ENCODE measurements at places on chromosomes 2 and 18.

- DNase-seq, result no peak
These were observed 54.7 kb downstream of the E2F6 start for GRCh38 chr2:11411244-11411643.

DNA sequence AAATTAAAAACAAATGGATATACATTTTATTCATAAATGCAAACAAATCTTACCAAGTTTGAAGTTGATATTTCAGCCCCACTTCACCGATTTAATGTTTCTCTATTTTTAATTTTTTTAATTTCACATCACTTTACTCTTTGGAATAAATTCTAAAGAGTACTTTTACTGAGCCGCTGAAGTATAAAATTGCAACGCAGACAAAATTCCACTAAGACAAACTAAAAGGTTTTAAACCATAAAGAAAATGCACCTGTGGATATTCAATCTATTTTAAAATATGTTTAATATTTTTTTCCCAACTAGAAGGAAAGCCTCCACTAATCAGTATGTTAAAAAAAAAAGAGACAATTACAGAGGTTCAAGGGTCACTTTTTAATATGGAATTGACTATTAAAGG, 1073.9 kb upstream of the CRIM1 start:
- DNase-seq, result no peak

GRCh38 chr2:112183327-112184025, 45.3 kb downstream of the FBLN7 start:
- no peak for DNase-seq

DNA sequence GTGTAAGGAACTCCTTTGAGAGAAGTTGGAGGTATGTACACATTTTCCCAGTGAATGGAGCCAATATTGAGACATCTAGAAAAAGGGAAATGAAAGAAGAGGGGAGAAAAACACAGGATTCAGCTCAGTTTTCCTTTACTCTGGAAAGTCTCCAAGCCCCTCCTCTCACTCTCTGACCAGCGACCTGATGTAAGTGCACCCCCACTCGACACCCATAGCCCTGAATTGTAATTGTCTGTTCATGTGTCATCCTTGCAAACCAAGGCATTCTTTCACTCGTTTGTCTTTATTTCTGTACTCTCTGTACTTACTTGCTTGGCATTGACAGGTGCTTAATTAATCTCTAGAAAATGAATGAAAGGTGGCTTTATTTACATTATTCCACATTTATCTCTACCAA, 55.7 kb upstream of the CTAGE1 start:
- no peak for DNase-seq

DNA sequence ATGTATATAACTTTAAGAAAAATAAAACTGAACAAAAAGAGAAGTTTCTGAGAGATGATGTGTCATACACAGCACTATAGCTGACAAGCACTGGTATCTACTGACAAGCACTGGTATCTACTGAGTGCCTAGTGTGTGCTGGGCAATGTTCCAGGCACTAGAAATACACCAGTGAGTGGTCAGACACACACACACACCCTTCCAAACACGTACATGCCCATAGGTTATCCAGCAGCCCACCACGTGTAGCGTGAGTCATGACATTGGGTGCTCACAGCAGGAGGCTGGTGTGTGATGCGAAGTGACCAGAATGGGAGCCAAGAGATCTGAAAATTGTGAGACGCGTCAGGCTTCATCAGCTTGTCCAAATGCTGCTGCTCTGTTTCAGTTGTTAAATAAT, 12.2 kb upstream of the GNAL start:
- DNase-seq, result no peak

DNA sequence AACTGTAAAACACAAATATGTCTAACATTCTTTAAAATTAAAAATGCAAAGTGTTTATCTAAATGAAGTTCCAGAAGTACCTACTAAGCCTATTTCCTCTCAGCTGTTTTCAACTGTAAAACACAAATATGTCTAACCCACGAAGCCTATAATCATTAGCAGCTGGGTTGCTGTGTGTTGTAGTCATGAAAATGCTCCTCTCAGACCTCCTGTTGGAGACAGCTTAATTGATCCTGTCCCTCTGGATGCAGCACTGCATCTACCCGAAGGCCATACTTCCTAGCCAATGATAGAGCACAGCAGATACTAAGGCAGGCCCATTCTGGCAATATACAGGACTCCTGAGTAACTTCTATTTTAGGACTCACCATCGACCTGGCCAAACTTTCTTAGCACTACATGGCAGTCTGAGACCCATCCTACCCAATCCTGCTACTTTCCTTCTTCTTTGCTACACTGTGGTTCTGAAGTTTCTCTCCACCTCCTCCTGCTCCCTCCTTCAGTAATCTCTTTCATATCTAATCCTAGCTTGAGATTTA, 92.5 kb upstream of the RBBP8 start:
- DNase-seq, result no peak

DNA sequence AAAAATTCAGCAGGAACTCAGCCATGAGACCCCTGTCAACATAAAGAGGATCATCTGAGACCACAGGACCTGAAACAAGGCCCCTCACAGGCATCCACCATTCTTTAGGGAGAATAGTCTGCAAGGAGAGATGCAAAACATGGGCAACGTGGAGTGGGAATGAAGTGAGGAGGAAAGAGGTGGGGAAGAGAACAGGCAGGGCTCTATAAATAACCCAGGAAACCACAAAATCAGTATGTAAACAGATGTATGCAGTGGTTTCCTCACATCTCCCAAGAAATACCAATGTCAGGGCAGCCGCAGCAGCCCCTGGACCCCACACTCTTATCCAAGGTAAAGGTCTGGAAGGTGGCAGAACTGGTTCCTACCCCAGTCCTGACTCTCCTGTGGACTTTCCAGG, 168.5 kb downstream of the EN1 start:
- DNase-seq, result no peak

DNA sequence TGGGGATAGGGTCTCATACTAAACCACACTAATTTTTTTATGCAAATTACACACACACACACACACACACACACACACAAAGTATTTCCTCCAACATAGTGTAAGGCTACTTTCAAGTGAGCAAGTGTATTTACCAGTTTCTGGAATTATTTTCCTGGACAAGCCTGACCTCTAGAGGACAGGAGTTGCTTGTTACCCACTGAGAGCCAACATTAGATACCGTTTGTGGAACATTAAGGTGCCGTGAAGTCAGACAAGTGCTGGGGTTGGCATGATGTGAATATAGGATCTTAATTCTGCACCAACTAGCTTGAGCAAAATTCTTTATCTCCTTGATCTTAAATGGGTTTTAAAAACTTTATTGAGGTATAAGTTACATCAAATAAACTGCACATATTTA, 39.3 kb upstream of the SERPINB2 start:
- peak; percentile 19 for DNase-seq

- DNase-seq, result no peak
These were observed 27.9 kb upstream of the EPC2 start for GRCh38 chr2:148616662-148617061.

DNA sequence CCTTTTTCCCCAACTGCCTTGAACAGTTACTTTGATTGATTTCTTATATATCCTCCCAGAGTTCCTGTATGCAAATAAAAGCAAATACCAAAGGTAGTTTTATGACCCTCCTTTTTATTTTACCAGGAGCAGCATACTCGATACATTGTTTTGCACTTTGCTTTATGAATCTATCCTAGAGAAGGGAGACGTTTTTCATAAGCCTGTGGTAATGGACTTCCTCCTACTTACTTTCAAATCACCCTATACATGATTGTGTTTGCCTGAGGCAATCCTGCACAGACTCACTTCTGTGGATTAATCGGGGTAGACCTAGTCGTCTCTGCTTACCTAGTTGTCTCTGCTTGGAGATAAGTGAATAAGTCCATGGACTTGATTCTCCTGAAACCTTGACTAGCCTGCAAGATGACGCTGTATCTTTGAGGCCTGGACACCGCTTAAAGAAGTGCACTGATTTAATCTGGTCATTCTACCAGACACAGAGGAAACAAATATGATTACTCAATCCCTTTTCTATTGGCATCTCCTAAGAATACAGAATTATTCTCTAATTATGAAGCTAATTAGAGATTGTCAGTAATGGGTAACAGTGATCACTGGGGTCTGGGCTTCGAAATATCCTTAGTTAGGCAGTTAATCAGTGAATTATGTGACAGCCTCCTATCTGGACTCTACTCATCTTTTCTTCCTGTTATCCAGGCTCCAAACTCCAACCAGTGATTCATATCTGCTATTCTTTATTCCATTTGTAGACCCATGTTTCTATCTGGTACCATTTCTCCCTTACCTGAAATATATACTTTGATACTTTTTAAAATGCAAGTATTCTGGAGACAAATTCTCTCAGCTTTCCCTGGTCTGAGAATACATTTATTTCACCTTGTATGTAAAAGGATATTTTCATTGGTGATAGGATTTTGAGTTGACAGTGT, 447.4 kb upstream of the TRIB2 start:
- no peak for DNase-seq

GRCh38 chr2:343355-343754, 55.5 kb upstream of the ALKAL2 start:
- DNase-seq, result no peak

GRCh38 chr18:7593218-7593819, 26.2 kb downstream of the PTPRM start:
- no peak for DNase-seq

GRCh38 chr18:1270081-1270480, 365.4 kb downstream of the ADCYAP1 start:
- DNase-seq, result no peak

GRCh38 chr18:8824846-8825245, 119.5 kb downstream of the MTCL1 start:
- no peak for DNase-seq

DNA sequence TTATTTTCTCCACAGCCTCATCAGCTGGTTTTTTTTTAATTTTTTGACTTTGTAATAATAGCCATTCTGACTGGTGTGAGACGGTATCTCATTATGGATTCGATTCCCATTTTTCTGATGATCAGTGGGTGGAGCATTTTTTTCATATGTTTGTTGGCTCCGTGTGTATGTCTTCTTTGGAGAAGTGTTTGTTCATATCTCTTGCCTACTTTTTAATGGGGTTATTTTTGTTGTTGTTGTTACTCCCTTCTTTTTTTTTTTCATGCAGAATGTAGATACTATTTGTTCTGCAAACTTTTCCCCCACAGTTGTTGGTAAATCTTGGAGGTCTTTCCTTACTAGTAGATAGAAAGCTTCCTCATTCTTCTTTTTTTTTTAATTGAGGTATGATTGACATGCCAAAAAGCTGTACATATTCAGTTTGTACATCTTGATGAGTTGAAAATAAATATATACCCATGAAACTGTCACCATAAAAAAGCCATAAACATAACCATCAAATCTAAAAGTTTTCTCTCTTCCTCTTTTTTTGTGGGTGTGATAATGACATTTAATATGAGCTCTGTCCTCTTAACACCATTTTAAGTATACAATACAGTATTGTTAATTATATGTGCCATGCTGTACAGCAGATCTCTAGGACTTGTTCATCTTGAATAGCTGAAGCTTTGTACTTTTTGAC, 21.8 kb upstream of the NT5DC4 start:
- DNase-seq, result no peak

All from HEK293T (cell line).